Stimulated activated CD8-positive, alpha-beta memory T cell treated with anti-CD3 and anti-CD28 coated beads, Interleukin-4, amount 100 ng/mL, for 24 hours (primary cell): ENCODE measurements at places on chromosomes 3 and 15.

DNA sequence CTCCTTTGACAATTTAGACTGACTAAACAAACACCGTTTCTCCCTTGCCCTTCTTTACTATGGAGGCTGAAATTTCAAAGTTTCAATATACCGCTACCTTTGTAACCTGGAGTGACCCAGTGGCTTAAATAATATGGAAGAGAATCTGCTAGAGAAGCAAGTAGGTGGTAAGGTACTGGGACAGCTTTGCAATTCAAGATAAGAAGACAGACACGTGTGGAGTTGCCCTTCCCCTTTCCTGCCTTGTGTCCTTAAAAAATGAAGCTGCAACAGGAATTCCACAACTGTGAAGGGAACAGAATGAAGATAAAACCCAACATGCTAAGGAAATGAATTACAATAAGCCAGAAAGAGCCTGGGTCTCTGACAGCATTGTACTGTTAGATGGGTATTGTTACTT lies 26.4 kb downstream of the CBLB start:
- no peak for DNase-seq

DNA sequence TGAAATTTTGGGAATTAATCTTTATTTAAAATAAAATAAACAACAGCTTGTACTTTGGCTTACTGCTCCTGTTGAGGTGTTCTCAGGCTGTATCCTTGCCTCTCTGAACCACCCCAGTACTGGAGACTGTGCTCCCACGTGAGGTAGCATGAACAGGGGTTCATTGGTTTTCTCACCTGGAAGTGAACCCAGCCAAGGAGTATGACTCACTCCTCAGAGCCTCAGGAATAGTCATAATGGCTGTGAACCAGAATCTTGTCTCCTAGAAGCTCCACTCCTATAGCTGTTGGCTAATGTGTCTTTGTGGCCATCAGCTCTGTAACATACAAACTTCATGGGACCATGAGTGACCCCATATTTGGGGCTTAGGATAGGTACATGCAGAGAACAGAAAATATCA lies 122.5 kb upstream of the ST8SIA2 start:
- no peak for DNase-seq

- DNase-seq, result no peak
Measured at GRCh38 chr3:182612332-182612731, 181.0 kb upstream of the ATP11B start.

- DNase-seq, result no peak
Measured at GRCh38 chr15:85402195-85402881, 21.9 kb downstream of the AKAP13 start.

DNA sequence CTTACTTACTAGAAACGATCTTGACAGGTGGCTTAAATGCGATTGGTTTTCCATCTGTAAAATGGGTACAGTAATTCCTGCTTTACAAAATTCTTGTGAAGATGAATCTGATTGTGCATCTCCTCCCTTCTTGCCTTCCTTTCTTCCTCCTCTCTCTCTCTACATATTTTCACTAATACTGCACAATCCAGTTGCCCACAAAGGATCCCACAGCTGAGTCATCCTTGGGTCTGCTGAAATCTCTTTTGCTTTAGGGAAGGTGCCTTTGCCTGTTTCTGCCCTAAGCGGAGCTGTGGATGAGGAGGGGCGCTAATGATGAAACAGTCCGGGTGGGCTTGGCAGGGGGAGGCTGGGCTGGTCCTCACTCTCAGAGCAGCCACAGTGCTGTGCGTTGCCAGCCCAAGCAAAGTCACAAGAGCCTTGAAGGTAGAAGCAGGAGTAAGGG lies 46.1 kb downstream of the AMOTL2 start:
- DNase-seq, result no peak

- DNase-seq, result no peak
Measured at GRCh38 chr3:127680798-127681221, 8.1 kb downstream of the ABTB1 start.

DNA sequence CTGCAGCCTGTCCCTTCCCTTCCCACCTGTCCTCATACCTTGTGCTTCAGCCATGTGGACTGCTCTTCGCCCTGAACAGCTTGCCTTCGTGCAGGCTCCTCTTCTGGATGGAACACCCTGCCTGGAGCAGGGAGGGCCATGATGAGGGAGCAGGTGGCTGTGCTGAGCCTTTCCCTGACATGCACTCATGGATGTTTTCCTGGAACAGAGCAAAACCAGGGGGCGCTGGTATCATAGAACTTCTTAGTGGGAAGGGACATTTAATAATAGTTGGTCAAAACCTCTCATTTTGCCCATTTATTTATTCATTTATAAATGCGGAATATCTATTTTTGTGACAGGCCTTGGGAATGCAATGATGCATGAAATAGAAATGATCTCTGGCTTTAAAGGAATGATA lies 149.3 kb downstream of the CACNA1D start:
- no peak for DNase-seq

GRCh38 chr3:145776782-145777408 lies 384.1 kb downstream of the PLOD2 start:
- DNase-seq, result no peak
